ENCODE measurements at places on chromosomes 5 and 9. TPM values are rescaled to one million over a fixed set of nuclear protein-coding genes. Genes with fewer than 3 reads are reported as not detected.

The ARHGEF37 gene
- total RNA-seq: 0.12 TPM

The IGFBPL1 gene
- 78.5 TPM for total RNA-seq

The IL12B gene
- not detected for total RNA-seq

The MEIKIN gene
- not detected for total RNA-seq

The FGF18 gene
- not detected for total RNA-seq

The ADAMTS13 gene
- total RNA-seq: 3.1 TPM

The RGS3 gene
- 24.3 TPM for total RNA-seq

DNA sequence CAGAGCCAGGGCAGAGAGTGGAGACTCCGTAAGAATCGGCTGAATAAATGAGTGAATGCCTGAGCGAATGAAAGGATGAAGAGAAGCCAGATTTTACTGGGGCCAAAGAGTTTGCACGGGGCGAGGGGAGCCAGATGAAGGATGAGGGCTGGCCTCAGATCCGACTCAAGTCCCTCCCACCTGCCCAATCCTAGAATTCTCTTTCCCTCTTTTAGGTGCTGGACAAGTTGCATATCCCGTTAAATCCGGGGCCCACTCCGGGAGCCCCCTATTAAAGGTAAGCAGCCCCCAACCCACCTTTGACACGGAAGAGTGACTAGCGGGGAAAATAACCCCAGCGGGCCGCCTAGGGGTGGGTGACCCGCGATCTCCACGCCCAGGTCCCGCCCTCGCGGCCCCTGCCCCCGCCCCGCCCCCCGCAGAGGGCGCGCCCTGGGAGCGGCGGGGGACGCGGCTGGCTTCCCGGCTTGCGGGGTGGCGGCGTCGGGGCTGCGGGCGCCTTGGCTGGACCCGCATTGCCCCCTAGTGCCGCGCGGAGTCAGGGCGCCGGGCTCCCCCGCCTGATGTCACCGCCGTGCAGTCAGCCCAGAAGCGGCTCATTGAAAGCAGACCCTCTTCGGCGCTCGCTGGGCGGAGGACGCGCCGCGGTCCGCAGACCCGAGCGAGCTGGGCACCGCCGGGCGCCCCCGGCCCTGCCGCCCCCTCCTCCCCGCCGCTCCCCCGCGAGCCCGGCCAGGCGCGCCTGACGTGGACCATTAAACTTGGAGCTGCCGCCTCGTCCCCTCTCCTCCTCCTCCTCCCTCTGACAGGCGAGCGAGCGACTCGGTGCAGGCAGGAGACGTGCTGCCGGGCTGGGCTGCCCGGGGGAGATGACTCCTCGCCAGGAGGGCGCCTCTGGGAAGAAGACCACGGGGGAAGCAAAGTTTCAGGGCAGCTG is at the start of gene ADRA1B:
TSS of gene ADRA1B (plus strand) at position 579 of the 937 bp plus-strand sequence. CDS start 424 bp downstream, outside the sequence.
- peak; percentile 86 for DNase-seq

GRCh38 chr5:90968319-90968718 is 409.7 kb downstream of the ADGRV1 start:
- DNase-seq: no peak

DNA sequence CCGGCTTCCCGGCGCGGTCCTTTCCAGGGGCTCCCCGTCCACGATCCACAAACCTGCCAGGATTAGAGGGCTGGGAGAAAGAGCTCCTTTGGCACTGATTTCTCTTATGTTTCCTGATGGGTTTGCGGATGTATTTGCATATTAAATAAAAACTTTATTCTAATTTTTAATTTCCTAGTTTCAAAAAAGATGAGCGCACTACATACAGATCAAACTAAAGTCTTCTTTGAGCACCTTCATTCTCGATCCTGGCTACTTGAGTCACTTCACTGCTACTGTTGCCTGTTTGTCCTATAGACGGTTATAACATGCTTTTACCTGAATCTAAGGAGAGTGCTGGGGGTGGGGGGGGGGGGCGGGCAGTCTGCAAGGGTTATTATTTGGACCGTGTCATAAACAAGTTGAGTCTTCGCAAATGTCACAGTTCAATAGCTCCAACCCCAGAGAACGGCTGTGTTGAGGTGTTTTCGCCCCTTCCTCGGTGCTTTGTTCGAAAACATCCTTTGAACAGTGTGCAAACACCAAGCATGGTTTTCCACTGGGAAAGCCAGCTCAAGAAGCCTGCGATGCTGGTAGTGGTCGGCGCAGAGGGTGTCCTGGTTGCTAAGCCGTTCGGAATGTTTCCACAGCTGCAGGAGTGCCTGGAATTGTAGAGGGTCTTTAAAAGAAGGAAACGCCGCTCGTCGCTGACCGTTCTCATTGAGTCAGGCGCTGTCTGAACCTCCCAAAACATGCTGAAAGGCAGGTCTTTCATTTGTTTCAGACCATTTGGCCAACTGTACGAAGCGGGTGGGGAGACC is 1.1 kb upstream of the STK10 start:
- peak; percentile 80 for DNase-seq

GRCh38 chr5:11801061-11801460 is 103.2 kb downstream of the CTNND2 start:
- no peak for DNase-seq

DNA sequence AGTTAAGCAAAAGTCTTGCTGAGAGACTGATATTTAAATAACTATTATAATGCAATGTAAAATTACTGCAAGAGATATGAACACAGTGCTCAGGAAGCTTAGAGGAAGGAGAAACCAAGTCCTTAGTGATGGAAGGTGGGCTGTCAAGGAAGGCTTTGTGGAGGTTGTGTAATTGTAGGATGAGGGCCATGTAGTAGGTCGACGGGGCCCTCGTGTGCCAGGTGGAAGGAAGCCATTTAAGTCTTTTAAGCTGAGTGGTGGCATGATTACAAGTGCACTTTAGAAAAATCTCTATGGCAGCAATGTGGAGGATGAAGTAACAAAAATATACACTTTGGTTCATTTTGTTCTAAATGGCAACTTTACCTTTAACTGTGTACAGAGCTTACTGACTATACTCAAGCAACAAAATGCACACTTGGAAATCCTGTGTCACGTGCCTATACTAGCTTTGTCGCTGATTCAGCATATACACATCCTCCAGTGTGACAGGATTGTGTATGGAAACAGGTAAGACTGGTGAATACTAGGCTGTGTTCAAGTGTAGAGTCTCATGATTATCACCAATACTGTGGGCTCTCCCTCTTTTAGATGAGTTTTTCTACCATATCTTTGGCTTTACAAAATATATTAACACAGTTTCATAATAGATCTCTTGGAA is 78.6 kb downstream of the TMC1 start:
- no peak for DNase-seq

- DNase-seq: no peak
Measured at GRCh38 chr5:147387109-147387508, 122.8 kb downstream of the DPYSL3 start.

DNA sequence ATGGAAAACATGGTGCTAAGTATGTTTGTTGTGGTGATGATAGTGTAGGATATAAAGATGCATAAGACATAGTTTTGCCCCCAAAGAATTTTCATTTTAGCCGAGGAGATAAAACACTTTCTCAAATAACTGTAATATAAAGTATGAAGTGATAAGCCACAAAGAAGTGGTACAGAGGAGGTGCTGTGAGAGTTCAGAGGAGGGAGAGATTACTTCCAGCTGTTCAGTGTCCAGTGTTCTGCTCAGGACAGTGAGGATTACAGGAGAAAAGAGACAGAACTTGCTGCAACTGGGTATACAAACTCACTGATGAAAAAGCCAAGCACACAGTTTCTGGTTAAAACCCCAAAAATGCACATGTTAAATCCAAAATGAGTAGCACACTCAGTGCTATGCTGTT is 309.3 kb downstream of the KIAA0825 start:
- DNase-seq: no peak

DNA sequence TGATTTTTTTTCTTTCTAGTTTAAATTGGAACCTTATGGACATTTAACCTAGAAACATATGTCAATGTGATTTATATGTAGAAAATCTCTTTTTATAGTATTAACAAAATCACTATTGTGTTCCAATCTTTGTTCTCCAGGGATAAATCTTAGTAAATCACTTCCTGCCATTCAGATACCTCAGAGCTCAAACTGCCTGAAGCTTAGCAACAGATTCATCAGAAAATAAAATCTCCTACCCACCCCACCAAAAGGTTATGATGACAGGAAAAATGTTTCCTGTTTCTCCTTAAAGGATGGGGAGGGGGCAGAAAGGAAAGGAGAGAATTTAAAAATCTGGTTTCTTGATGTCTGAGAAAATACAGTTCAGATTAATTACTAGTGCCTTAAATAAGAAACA is 105.0 kb upstream of the TUT7 start:
- no peak for DNase-seq

DNA sequence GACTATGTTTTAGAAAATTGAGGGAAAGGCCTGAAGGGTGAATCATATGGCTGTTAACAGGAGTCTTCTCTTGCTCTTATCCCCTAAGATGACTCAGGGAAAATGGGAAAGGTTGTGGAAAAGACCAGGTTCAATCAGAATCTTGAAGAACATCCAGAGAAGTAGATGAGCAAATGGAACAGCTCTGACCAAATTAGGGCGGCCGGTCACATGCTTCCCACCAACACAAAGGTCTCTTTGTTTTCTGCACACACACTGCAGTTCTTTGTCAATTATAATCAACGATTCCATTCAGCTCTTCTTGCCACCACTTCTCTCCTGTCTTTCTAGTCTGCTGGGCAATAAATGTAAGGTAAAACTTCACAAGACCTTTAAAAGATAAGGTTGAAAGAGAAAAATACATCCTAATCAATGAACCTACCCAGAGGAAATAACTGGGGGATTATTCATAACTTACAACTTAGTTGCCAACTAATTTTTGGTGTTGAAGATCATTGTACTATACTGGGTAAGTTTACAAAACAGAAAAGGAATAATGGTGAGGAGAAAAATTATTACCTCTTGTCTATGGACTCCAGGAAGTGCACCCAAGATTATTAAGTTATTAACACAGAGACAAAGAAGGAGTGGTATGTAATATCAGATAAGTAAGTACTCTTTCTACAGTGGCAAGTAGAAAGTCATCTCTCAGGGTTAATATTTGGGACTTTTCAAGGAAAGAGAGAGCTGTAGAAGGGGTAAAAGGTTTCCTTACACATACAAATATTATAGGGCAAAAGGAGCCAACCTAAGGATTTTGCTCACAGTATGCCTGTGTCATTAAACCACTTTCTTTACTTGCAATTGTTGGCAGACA is 441.9 kb upstream of the PIK3R1 start:
- DNase-seq: no peak

DNA sequence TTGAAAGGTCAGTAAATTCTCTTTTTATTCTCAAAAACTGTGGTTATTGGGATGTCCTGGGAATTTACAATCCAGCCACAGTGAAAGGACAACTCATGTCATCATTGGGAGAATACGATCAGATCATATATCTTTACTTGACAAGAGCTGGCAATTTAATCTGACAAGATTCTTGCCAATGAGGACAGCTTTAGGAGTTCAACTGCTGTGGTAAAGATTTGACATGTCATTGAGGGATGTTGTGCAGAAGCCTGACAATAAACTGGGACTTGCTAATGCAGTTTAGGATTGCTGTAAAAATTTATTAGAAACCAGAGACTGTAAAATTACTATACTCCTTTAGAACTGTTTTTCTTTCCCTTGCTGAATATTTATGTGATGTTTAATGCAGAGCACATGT is 1131.0 kb downstream of the MAT2B start:
- DNase-seq: no peak

GRCh38 chr5:151895660-151896030 is 29.0 kb downstream of the GLRA1 start:
- DNase-seq: no peak

GRCh38 chr5:179588166-179588565 is 35.3 kb downstream of the HNRNPH1 start:
- DNase-seq: no peak

GRCh38 chr9:94903961-94904421 is 177.5 kb downstream of the AOPEP start:
- DNase-seq: no peak

GRCh38 chr9:129109952-129110739 is 447 bp downstream of the CRAT start:
- peak; percentile 49 for DNase-seq

DNA sequence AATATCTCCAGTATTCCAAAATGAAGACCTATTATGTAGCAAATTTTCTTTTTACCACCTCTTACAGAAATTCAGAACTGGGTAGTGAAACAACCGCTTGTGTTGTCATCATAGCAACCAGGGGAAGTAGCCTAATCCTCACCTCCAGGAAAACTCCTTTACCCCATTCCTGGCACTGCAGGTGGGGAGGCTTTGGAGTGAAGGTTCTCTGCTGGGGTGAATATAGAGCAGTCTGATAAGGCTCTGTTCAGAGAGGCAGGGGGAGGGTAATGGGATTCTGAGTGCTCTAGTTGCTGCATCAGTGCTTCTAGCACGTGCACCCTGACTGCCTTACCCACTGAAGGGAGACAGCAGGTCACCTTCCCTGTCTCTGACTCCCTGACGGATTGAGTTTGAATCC is 116.2 kb downstream of the MAN2A1 start:
- peak; percentile 24 for DNase-seq

DNA sequence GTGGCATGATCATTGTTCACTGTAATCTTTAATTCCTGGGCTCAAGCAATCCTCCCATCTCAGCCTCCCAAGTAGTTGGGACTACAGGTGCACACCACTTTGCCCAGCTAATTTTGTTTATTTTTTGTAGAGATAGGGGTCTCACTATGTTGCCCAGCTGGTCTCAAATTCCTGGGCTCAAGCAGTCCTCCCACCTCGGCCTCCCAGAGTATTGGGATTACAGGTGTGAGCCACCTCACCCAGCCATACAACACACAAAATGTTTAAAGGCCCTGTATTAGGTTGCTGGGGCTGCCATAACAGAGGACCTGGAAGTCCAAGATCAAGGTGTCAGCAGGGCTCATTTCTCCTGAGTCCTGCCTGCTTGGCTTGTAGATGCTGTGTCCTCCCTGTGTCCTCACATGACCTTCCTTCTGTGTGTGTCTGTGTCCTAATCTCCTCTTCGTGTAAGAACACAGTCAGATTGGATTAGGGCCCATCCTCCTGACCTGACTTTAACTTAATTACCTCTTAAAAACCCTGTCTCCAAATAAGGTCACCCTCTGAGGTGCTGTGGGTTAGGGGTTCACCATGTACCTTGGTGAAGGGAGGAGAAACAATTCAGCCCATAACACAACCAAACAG is 5.4 kb downstream of the UBE2QL1 start:
- no peak for DNase-seq

DNA sequence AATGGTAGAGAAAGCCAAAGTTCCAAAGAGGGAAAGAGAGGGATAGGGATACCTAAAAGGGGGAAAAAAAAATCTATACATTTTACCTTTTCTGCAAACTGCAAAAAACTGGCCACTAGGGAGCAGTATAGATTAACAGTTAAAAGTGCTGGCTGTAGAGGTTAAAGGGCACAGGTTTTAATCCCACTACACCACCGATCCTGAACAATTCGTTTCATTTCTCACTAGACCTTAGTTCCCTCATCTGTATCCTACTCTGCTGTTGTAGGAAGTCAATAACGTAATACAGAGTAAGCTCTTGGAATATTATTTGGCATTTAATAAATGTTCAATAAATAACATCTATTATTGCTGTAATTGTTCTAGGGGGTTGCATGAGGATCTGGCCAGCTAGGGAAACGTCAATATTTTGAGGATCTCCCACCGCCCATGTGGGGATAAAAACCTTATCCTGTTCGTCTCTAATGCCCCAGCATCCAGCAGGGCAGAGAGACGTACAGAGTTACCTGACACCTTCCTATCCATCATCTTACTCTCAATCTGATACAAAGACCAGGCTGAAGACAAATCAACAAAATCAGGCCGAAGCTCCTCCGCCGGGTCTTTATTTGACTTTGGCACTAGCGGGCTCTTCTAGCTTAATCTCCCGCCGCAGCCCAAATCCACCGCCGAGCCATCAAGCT is 757 bp downstream of the CDC26 start:
- peak; percentile 91 for DNase-seq

- no peak for DNase-seq
Measured at GRCh38 chr5:165627548-165628170, 2122.2 kb downstream of the MAT2B start.

Data from GM23338 (cell line).